ENCODE measurements at places on chromosomes 12 and 14.

DNA sequence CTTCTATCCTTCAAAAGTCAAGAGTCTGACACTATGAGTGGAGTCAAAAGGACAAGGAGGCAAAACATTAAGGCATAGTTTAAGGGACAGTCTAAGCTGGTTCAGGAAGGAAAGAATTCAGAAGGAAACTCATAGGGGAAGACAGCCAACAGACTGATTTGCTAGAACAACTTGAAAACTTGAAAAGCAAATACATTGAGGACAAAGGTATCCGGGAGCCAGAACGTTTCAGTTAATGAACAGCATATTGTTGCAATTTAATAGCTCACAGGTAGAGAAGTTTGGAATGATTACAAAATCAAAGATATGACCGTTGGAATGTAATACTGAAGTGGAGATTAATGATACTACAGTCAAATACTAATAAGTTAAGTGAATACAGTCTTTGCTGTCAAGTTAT is 312.8 kb upstream of the RPL10L start:
- DNase-seq, result no peak

- no peak for DNase-seq
Measured at GRCh38 chr12:53785161-53785560, 33.4 kb upstream of the CISTR start.

DNA sequence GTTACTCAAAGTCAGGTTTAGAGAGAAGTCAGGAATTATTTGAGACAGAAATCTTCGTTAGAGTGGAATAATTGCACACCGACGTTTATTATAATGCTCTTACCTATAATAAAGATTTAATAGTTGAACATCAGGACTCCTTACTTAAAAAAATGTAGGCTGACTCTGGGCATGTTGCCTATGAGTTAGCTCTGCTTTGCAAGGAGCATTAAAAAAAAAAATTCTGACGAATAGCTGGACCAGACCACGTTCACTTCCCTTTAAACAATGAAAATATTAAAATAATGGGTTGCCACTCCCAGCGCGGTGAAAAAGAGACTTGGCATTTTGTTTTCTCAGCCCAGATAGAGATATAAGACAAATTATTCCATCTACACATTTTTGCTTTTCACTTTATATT is 574 bp upstream of the FANCM start:
- no peak for DNase-seq

- DNase-seq, result no peak
Measured at GRCh38 chr14:75840911-75841310, 140.9 kb downstream of the TGFB3 start.

DNA sequence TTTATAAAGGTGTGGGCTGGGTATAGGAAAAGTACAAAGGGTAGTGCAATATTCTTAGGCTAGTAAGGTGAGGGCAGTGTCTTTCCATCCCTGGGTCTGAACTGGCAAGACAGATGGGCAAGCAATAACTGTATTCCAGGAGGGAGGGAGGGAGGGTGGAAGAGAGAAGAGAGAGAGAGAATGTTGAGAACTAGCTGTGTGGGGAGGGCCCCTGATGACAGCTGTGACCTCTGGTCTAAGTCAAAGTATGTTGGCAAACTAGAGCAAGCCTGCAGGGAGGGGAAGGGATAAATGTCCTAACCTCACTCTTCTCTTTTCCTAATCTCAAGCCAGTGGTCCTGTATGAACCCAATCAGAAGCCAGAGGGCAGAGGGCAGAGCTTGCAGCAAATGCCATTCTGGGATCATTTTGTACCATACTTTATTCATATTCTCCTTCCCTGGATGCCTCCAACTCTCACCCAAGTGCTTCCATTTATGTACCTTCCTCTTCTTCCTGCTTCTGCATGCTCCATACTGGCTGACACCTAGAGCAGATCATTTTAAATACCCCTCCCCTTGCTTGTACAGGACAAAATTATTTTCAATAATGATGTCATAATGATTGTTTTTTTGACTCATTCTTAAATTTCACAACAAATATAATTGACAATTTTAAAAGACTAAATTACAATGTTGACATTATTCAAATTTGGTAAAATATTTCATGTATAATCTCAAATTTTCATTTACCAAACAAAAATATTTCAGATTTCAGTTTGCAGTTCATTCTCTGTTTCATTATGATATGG is 75.9 kb downstream of the AKAP6 start:
- DNase-seq, result no peak

DNA sequence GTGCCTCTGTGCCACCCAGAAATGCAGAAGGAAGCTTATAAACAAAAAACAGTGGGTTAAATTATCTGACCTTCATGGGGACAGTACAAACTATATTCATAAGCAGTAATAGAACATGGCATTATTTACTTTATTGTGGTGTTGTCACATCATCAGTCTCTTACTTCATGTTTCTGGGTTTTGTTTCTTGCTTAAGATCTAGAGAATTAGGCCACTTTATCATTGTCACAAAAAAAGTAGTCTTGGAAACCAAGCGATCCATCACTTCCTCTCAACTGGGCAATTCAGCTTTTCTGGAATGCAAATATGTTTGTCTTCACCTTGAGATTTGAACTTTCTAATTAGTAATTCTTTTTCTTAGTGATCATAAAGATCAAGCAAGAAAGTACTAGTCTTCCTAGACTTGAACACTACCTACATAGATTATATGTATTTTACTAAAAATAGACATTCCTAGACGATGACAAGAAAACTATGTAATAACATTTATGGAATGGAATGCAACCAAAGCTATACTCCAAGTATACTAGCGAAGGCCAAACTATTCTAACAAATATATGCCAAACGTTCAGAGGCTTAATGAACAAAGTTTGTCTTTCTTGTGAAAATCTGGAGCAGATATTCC is 363.4 kb downstream of the DAD1 start:
- no peak for DNase-seq

- no peak for DNase-seq
Measured at GRCh38 chr12:120650233-120650690, 9.8 kb downstream of the CABP1 start.

GRCh38 chr14:86166541-86166940 is 636.6 kb downstream of the FLRT2 start:
- DNase-seq, result no peak

GRCh38 chr12:124326871-124327270 is 32.0 kb downstream of the RFLNA start:
- no peak for DNase-seq

GRCh38 chr14:32436993-32437392 is 107.9 kb downstream of the AKAP6 start:
- DNase-seq, result no peak

DNA sequence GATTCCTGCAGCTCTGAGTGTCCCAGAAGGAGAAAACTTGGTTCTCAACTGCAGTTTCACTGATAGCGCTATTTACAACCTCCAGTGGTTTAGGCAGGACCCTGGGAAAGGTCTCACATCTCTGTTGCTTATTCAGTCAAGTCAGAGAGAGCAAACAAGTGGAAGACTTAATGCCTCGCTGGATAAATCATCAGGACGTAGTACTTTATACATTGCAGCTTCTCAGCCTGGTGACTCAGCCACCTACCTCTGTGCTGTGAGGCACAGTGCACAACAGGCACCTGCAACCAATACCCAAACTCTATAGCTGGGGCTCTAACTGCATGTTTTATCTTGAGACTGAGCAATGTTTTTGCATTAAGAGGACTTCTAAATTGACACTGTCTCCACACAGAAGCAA is 379.2 kb upstream of the OR4E1 start:
- DNase-seq, result no peak

DNA sequence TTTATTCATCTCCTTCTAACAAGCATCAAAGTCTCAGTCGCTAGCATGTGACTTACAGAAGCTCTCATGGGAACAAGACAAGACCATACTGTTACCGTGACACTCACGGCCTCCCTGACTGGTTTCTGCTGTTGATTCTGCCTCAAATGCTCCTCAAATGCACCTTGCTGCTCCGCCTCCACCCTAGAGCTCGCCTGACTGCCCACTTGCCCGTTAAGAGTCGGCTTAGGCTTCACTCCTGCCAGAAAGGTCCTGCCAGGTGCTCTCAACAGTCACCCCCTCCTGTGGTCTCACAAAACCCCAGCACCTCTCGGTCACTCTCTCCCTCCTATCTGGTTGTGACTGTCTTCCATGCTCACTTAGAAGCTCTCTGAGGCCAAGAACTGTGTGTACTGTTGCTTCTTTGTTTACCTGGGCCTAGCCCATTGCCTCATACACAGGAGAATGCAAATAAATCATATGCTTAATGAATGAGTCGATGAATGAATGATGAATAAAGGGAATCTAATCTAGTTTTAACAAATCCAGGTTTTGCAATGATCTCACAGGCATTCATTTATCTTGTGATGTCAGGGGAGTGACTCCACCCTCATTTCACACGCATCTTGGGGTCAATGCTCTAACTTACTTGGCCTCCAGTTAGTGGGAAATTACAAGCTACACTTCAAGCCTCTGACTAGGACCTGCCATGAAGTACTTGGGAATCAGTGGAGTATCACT is 41.3 kb downstream of the SSH1 start:
- DNase-seq, result no peak
